Stimulated activated CD8-positive, alpha-beta memory T cell treated with anti-CD3 and anti-CD28 coated beads, Interleukin-4, amount 100 ng/mL, for 4 hours (primary cell): ENCODE measurements at places on chromosomes 12 and 14.

GRCh38 chr14:30295980-30296379, 263.0 kb upstream of the G2E3 start:
- no peak for DNase-seq

DNA sequence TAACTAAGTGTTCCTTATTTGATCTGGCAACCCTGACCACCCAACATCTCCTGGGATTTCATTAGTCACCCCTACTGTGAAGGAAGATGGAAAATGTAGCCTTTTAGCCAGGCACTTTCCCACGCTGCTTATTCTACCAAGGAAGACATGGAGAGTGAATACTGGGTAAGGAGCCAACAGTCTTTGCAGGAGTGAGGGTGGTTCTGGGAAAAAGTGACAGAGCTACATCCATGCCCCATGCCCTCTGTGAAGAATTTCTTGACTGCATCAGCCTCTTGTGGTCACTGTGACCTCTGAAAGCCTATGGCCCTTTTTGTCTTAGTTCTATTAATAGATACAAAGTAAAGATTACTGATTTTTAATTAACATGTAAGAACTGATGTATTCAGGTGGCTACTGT, 196.0 kb upstream of the EEA1 start:
- DNase-seq: no peak

DNA sequence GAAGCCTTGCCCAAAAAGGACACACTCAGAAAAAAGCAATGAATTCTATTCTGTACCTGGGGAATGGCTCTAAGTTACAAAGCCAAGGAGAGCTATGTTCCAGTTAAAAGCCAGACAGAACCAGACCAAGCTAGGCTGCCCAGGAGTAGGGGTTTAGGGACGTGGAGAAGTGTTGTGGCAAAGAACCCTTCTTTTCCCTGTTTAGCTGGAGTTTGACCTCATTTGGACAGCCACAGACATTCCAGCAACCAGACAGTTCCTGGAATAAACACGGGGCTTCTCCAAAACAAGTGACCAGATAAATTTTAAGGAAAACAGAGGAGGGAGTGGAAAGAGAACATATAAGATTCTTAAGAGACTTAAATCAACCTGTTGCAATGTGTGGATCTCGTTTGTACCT, 62.3 kb downstream of the GCH1 start:
- DNase-seq: no peak

GRCh38 chr12:107090711-107091110, 2.6 kb downstream of the CRY1 start:
- DNase-seq: no peak

DNA sequence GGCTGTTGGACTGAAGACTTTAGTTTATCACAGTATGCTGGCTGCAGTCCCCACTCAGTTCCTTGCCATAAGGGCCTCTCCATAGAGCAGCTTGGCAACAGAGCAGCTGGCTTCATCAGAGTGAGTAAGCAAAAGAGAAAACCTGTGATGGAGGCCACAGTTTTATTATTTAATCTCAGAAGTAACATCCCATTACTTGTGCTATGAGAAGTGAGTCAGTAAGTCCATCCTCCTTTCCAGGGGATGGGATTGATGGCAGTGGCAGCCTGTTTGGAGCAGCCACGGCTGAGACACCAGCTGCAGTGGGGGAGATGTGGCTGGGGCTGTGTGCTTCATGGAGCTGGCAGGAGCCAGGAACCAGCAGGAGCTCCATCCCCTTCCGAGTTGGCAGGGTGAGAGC, 138.5 kb upstream of the SRRM4 start:
- DNase-seq: no peak

DNA sequence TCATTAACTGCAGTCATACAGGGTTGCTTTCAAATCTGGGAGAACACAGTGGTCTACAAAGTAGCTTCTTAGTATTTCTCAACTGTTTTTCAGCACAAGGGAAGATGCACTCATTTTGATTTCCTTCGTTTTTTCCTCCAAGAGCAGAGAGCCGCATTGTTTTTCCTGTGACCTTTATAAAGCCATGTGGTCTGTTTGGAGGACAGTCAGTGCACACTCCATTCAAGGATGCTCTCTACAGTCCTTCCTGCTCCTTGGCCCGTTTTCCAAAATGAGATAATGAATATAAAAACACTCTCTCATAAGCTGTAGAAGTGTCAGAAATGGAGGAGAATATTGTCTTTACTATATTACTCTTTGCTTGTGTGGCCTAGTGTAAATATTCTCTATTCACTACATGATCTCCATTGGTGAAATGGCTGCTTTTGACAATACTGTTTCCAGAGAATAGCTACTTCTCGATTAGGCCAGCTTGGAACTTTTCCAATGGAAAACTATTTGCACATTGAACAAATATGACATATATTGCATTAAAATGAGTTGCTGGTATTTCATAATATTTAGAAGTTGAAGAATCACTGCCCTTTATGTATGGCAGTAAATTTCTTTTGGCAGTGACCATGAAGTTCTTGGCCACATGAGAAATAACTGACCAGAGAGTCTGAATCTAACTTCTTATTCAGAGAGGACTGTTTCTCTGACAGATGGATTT, 393.1 kb upstream of the RGS6 start:
- DNase-seq: no peak

DNA sequence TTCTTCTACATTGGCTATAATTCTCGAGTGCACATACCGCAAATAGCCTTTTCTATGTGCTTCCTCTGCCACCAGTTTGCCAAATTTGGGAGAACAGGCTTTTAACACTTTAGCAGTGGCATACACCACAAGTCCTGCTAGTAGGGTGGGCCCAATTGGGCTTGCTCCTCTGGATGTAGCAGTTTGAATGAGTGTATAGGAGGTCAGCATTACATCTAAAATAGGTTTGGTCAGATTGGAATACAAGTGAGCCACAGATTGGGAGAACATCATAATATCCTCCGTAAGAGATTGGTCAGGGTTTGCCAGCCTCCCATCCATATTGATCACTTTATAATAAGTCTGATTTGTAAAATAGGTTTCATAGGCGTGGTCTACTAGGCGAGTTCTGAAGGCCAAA, 902 bp downstream of the ABCD2 start:
- no peak for DNase-seq

DNA sequence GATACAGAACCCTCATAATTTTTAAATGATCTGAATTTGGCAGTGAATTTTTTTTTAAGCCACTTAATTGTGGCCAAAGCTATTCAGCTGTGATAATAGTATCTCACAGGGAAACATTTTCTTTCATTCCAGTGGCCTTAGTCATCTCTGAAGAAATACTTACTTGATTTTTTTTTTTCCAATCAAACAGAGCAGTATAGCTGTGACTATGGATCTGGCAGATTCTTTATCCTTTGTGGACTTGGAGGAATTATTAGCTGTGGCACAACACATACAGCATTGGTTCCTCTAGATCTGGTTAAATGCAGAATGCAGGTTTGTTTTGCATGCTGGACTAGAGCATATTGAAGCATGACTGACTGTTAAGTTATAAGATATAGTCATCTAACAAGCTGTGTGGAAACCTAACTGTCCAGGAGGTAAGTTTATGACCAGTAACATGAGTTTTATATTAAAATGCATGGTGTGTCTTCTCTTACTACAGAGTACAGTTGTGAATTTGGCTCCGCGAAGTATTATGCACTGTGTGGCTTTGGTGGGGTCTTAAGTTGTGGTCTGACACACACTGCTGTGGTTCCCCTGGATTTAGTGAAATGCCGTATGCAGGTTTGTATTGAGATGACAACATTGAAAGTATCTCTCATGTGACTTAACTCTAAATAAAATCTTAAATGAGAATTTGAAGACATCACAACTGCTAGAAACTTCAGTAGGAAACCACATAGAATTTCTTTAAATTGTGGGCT, 1.9 kb downstream of the SLC25A3 start:
- no peak for DNase-seq

DNA sequence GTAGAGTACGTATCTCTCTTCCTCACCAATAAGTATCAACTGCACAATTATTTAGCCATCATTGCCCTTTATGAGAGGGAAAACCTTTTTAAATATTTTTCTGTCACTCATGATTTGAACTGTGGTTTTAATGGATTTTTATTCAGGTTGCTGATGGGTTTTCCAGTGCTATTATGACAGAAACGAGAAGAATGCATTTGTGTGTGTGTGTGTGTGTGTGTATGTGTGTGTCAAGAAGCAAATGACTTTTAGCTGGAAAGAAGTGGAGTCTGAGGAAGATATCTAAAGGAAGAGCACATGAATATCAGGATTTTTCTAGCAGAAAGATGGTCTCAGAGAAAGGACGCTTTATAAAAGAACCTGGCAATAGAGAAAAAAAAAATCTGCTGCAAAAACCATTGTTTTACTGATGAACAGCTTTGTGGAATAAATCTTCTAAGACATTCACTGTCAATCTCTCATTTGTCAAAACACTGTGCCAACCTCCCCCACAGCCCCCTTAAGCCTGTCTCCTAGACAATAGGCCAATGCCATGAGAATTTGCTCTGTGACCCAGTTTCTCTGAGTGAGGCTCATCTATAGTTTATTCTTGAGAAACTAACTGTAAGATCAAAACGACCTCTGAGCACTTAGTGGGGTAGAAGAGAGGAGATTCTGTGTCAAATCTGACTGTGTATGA, 417.7 kb downstream of the FLRT2 start:
- DNase-seq: no peak

GRCh38 chr12:29581631-29582030, 84.1 kb upstream of the OVCH1 start:
- DNase-seq: no peak

DNA sequence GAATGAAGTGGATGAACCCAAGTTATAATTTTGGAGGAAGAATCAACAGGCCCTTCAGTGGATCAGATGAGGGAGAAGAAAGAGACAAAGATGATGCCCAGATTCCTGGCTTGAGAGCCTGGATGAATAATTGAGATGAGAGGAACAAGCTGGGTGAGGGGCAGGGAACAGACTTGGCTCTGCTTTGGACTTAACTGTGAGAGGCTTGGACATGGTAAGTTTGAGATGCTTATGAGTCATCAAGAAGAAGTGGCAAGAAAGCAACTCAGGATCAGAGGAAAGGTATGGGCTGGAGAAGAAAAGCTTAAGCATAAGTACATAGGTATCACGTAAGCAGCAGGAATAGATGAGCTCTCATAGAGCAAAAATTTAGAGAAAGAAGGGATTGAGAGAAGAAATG, 55.3 kb downstream of the FIGNL2 start:
- DNase-seq: no peak

DNA sequence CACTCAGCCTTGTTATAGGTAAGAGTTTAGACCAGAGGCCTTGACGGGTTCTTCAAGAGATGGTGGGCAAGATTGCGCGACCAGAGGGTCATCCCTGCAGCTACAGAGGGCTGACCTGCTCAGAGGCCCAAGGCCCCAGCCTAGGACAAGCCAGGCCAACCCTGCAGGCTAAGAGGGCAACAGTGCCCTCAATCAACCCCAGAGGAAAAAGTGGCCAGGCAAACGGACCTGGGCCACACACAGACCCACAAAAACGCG, 1.3 kb downstream of the SSH1 start:
- no peak for DNase-seq

GRCh38 chr14:77212097-77212870, 30.7 kb downstream of the TMEM63C start:
- no peak for DNase-seq

DNA sequence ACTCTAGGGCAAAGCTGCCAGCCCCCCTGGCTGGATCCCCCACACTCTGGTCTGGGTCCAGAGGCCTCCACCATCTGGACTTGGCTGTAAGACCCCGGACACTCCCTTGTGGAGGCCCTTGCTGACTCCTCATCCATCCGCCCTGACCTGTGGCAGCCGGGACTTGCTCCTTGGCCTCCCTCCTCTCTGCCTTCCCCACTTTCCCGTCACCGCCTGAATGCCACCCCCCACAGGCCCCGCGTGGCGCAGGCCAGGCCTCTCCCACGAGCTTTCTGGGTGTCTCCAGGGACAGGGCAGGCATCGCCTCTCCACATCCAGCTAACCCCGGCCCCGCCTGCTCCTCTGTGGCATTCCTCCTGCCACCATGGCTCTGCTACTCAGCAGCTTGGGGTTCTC, 14.1 kb downstream of the JAG2 start:
- no peak for DNase-seq

- DNase-seq: no peak
Observed at GRCh38 chr14:85093631-85094330, 436.2 kb upstream of the FLRT2 start.

DNA sequence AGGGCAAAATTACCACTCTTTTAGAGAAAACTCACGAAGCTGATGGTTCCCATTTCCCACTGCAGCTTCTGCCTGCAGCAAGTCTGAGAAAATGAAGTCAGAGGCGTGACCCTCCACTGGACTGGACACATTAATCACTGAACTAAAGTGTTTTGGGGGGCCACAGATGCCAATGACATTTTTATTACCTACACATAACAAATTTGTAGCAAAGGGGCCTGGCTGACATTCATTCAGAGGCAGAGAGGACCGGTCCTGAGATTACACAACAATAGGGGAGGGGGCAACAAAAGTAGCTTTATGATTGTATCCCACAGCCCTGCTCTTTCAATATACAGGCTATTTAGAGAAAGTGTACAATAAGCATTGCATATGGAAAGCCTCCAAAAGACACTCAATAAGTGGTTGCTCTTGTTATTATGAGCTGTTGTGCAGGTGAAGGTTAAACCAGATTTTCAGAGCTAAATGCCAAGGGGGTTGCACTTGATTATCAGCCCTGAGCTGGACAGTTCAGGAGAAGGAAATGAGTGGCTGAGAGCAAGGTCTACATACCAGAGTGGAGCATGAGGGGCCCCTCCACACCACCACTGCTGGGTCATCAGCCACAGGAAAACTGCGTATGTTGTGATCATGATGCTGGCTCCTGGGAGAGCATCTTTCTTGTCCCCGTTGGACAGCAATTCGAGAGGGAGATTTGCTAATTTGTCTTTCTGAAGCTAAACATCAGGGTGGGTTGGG, 41.5 kb upstream of the CCDC60 start:
- DNase-seq: no peak

- no peak for DNase-seq
Observed at GRCh38 chr14:44112774-44113460, 394.2 kb downstream of the FSCB start.

DNA sequence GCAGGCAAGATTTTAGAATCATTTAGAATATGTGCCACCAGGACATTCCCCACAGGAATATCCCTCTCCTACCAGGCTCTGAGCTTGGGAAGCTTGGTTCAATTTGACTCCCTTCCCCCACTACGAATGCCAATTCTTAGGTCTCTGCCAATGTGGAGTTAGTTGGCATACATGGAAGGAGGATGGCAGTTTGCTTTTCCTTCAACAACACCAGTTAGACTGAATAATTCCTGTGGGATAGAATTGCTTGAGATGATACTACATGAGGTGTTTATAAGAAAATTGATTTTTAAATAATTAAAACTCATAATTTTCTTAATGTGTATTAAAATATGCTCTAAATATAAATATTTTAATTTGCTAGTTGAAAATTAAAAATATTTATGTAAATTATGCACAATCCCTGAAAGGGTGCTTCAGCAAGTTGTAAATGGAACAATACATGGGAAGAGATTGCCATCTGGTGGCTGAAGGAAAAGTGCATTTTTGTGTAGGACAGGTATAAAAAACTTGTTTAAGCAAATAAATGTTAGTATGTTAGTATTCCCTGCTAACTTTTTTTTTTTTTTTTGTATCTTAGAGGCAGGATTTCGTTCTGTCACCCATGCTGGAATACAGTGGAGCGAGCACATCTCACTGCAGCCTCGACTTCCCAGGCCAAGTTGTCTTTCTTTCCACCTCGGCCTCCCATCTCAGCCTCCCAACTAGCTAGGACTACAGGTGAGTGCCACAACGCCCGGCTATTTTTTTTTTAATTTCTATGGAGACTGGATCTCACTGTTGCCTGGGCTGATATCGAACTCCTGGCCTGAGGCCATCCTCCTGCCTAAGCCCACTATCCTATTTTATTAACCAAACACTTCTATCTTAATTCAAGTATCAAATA, 25.8 kb upstream of the STRAP start:
- DNase-seq: no peak

- DNase-seq: no peak
Observed at GRCh38 chr14:75439989-75440388, 12.2 kb downstream of the JDP2 start.
